ENCODE measurements at places on chromosomes 1 and 21. TPM values are rescaled to one million over a fixed set of nuclear protein-coding genes. Genes with fewer than 3 reads are reported as not detected.

Gene SELL
- total RNA-seq, result 0.67 TPM

Gene TNFSF18
- 39.4 TPM for total RNA-seq

Gene HECTD3
- total RNA-seq, result 80.0 TPM

Gene LCE3D
- total RNA-seq, result not detected

Gene PRAMEF15
- not detected for total RNA-seq

Gene OLFML2B
- total RNA-seq, result 0.51 TPM

Gene TGFBR3
- total RNA-seq, result 13.4 TPM

Gene PRELP
- total RNA-seq, result not detected

Gene TRNAU1AP
- 46.2 TPM for total RNA-seq

Gene PTGS2
- total RNA-seq, result 24.1 TPM

Gene KRTAP11-1
- not detected for total RNA-seq

Gene VAMP3
- 148 TPM for total RNA-seq

Gene CYP4X1
- 3.7 TPM for total RNA-seq

Gene MKNK1
- total RNA-seq, result 42.6 TPM

Gene SPATA1
- 1.7 TPM for total RNA-seq

Gene ADORA1
- not detected for total RNA-seq

Gene KIAA1614
- 2.0 TPM for total RNA-seq

Gene RGS21
- not detected for total RNA-seq

Gene KCNN3
- total RNA-seq, result 0.85 TPM

Gene RABGGTB
- 114 TPM for total RNA-seq

Gene AIM2
- total RNA-seq, result not detected

Gene FCRL6
- not detected for total RNA-seq

Gene AMY1C
- not detected for total RNA-seq

Gene DNALI1
- total RNA-seq, result 8.1 TPM

Gene PLA2G4A
- total RNA-seq, result 10.6 TPM

Gene BEST4
- 0.21 TPM for total RNA-seq

Gene INAVA
- 0.42 TPM for total RNA-seq

Gene SPRR5
- total RNA-seq, result not detected

Gene VHLL
- 0.73 TPM for total RNA-seq

Gene KRTAP25-1
- not detected for total RNA-seq

Gene NIPAL3
- total RNA-seq, result 16.0 TPM

Gene ERRFI1
- 28.1 TPM for total RNA-seq

Gene PDZK1IP1
- total RNA-seq, result not detected

Gene NBPF8
- 15.7 TPM for total RNA-seq

Gene ZSCAN20
- total RNA-seq, result 5.8 TPM

Gene CRNN
- total RNA-seq, result not detected

Gene NUF2
- 38.6 TPM for total RNA-seq

Gene CHIA
- not detected for total RNA-seq

Gene TMPRSS15
- not detected for total RNA-seq

Gene TPTE
- total RNA-seq, result not detected

Gene RHBDL2
- total RNA-seq, result 1.4 TPM

Gene C1orf56
- total RNA-seq, result 3.5 TPM

Gene RGS4
- total RNA-seq, result 59.3 TPM

Gene COA6
- total RNA-seq, result 42.7 TPM
